ENCODE measurements at places on chromosomes 7 and 10. TPM values are rescaled to one million over a fixed set of nuclear protein-coding genes. Genes with fewer than 3 reads are reported as not detected.

The NEUROG3 gene
- not detected for total RNA-seq

GRCh38 chr10:494149-494542, 195.3 kb downstream of the DIP2C start:
- DNase-seq, result no peak

The CLRN3 gene
- total RNA-seq, result 40.8 TPM

The TRIM74 gene
- 2.7 TPM for total RNA-seq

The GNG11 gene
- total RNA-seq, result 13.4 TPM

GRCh38 chr7:92360387-92360786, 86.9 kb upstream of the GATAD1 start:
- DNase-seq, result no peak

The CUZD1 gene
- 2.7 TPM for total RNA-seq

The PLXDC2 gene
- total RNA-seq, result 92.0 TPM

The TYSND1 gene
- total RNA-seq, result 21.4 TPM
